Activated effector memory CD4-positive, alpha-beta T cell treated with Interleukin-2 at 50 U/mL for 16 hours (primary cell): ENCODE measurements at places on chromosomes 3 and 15.

DNA sequence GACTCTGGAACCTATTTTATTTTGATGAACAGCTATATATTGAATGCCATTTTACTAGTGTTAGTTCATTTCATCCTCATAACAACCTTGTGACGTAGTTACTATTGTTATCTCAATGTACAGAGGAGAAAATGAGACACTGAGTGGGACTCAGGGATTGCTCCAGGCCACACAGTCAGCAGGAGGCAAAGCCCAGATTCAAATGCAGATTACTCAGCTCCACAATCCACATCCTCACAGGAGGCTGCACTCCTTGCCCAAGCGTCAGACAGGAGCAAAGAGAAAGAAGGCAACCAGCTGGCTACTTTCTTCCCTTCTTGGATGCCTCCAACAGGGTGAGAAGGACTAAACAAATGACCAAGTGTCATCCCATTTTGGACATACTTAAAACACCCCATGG lies 92.0 kb upstream of the CCDC54 start:
- no peak for DNase-seq

GRCh38 chr3:123638936-123639689 lies 54.3 kb upstream of the HACD2 start:
- DNase-seq: no peak

- DNase-seq: no peak
Observed at GRCh38 chr3:186035277-186035676, 73.6 kb downstream of the ETV5 start.

- no peak for DNase-seq
Observed at GRCh38 chr3:25064681-25065080, 363.4 kb upstream of the RARB start.

DNA sequence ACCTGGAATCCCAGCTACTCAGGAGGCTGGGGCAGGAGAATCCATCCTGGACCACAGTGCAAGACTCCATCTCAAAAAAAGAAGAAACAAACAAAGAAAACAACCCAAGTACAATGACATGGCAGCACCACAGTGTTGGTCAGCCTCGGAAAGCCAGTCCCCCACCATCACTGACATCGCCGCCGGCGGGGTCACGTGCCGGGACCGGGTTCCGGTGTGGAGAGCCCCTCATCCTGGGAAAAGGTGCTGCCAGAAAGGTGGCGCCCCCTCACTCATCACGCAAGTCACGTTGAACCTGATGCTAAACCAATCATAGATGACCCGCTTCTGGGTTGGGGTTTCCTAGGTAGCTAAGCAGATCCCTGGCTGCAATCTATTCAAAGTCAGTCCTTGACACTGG lies 17.8 kb downstream of the QRICH1 start:
- DNase-seq: no peak

DNA sequence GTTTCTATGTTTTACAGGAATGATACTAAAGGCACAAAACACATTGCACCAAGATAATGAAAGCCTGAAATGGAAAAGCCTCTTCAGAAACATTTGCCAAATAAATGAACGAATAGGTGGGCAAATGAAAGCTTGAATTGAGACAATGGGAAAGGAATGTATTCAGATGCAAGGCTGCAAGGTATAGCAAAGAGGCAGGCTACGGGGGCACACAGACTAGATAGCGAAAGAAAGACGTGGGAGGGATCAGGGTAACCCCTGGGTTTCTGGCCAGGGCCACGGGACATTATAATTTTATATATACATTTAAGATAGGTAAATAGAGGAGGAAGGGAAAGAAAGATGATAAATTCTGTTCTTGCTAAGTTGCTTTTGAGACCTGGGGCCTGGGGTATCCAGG lies 95.9 kb upstream of the NLGN1 start:
- no peak for DNase-seq

DNA sequence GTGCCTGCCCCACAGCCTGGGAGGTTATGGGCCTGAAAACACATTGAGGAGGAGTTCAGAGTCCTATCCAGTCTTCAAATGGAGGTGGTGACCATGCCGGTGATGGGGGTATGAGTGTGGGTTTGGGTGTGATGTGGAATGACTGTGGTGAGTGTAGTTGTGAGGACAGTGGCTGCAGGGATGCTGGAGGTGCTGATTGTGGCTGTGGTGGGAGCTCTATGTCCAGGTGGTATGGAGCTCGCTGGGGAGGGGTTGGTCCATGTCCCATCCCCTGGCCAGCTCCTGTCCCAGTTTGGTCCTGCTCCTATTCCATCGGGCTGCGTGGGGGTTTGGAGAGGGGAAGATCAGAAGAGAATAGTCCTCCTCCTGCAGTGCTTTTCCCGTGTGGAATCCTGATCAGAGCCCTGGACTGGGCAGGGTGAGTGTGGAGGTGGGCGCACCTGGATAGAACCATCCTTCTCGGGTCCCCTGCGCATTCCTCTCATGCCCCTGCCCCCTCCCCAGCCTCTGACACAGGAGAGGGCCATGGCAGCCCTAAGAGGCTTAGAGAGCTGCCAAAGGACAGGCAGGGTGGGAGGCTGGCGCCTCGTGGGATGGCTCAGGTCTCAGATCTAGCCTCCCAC lies 23.0 kb upstream of the GOLGA6C start:
- no peak for DNase-seq

DNA sequence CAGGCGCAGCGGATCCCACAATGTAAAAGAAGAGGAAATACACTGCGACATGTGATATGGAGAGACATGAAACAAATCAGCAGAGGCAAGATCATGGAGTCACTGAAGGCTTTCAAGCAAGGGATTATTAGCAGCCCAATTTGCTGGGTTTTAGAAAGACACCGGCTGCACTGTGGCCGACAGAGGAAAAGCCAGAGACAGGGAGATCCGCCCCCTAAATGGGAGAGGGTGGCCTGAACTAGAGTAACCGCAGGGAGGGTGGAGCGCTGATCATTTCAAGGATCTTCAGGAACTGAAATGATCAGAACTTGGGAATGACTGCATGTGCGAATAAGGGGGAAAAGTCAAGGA lies 612 bp upstream of the C15orf40 start:
- no peak for DNase-seq

DNA sequence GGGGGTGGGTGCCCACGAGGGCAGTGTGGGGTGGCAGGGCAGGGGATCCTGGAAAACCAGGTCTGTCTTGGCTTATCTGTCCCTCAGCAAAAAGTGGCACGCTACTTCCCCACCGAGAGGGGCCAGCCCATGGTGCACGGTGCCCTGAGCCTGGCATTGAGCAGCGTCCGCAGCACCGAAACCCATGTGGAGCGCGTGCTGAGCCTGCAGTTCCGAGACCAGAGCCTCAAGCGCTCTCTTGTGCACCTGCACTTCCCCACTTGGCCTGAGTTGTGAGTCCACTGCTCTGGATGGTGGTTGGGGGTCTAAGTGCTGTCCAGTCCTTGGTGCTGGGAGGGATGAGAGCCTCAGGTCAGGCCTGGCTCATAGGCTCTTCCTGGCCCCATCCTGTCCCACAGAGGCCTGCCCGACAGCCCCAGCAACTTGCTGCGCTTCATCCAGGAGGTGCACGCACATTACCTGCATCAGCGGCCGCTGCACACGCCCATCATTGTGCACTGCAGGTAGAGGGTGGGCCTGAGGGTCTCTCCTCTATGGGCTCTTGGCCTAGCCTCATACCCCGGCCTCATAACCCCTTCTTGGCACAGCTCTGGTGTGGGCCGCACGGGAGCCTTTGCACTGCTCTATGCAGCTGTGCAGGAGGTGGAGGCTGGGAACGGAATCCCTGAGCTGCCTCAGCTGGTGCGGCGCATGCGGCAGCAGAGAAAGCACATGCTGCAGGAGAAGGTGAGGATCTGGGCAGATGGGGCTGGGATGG lies 31.1 kb downstream of the PTPN23 start:
- DNase-seq: no peak

DNA sequence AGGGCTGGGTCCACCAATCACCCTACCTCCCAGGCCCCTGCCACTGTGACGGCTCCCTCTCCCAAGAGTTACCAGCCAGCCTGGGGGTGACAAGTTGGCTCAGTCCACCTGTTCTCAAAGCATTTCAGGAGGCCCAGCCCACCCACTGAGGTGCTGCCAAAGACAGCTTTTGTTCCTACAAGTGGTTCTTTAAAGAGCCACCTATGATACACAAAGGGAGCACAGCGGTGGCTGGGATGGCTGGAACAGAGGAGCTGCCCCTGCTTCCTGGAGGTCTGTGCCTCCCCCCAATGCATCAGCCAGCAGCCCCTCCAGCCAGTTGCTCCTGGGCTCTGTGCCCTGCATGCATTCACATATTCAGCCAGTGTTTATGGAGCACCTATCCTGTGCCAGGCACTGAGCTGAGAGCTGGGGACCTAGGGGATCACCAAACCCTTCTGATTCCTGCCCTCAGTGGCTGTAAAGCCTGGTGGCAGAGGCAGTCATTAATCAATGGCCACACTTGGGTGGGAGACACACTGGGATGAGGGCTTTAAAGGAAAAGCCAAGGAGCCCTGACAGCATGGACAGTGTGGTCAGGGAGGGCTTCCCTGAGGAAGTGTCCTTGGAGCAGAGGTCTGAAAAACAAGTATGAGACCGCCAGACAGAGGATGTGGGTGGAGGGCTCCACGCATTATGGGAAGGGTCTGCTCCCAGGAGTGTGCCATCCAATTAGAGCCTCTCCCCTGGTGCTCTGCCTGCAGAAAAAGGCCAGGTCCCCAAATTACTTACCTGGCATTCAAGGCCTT lies 107.1 kb upstream of the LINGO1 start:
- DNase-seq: no peak

DNA sequence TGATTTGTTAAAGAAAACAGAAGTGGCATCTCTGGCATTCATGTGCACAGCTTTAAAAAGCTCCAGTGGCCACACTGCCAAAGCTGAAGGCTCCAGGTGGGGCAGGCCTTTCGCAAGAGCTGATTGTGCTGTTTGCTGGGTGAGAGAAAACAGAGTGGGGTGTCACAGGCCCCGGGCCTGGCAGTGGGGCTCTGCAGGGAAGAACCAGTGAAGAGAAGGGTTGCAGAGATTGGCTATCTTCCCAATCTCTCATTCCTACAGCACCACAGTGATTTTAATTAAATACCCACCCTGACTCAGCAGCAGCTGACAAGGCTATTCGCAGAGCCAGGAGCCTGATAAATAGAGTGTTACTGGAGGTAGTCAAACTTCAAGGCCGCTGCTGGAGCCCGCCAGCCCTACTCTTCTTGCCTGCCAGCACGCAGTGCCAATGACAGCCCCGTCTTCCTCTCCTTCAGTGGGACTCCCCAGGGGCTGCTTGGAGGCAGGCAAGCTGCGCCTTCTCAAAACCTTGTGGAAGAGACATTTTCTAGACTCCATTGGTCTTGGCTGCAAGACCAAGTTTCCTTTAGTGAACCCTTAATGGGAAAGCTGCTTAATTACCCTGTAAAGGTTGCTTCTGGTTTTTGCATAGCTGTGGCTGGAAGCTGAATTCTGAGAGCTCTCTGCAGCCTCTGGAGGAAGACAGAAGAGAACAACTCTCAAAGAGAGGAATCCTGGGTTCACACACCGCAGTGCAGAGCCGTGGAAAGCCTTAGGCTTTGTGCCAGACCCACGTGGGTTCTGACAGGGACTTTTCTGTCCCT lies 225.8 kb upstream of the SLCO3A1 start:
- no peak for DNase-seq

- no peak for DNase-seq
Observed at GRCh38 chr3:106560451-106560966, 691.7 kb upstream of the CBLB start.

GRCh38 chr3:11145888-11146287 lies 8.4 kb upstream of the HRH1 start:
- no peak for DNase-seq

GRCh38 chr15:57285386-57285785 lies 90.9 kb upstream of the CGNL1 start:
- DNase-seq: no peak

GRCh38 chr3:169604568-169604967 lies 58.9 kb downstream of the MECOM start:
- no peak for DNase-seq

DNA sequence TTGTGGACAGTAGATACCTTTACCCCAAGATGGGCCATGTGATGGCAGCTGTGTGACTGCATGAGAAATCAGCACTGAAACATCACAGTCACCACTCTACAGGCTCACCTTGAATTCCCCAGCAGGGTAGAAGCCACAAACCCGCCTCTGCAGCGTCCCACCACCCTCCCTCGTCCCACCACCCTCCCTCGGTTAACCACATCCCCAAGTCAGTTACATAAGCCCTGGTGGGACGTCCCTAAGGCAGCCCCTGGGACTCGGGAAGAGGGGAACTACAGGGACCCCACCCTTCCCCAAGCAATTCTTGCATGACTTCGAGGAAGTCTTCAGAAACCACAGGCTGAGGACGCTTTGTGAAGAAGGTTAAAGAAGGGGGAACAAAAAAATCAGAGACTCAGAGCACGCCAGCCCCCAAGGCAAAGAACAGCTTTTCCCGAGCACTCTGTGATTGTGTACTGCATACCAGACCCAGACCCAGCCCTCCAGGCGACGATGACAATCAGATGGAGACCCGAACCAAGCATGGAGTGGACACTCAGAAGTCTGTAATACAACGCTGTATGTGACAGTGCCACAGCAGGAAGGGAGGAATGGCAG lies 60.5 kb downstream of the SH3BP5 start:
- DNase-seq: peak; percentile 79

GRCh38 chr3:37668431-37668817 lies 193.3 kb upstream of the CTDSPL start:
- no peak for DNase-seq

DNA sequence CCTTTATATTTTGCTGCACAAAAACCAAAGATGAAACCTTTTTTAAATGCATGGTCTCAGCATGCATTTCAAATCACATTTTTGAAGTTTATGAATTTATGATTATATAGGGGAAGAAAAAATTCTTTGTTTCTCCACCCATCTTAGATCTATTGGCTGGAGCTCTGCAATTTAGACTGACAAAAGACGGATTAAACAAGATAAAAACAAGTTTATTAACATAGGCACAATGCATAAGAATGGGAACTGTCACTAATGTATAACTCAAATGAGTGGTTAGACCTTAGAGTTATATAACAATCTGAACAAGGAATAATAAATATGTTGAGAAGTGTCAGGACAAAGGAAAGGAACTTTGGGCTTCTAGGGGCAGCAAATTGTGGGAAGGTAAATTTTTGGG lies 132.5 kb downstream of the SERPINI1 start:
- DNase-seq: no peak

DNA sequence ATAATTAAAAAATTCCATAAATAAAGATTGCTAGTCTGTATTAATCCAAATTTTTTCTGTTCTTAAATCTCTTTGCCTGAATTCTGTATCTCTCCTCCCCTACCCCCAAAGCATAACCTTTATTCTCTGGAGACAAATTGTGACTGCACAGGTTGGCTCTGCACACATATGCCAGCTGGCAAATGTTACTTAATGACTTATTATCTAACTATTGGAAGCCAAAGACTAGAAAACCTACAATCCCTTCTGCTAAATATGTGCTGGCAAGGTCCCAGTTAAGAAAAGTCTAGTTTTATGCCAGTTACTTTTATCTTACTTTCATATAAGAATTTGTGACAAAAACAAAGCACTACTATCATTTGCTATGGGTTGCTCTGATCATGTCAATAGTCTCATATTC lies 569.3 kb downstream of the MECOM start:
- DNase-seq: no peak

GRCh38 chr3:147977001-147977400 lies 567.8 kb downstream of the ZIC1 start:
- DNase-seq: no peak
